NCI-H526 (cell line): ENCODE measurements at places on chromosomes 13 and 19.

DNA sequence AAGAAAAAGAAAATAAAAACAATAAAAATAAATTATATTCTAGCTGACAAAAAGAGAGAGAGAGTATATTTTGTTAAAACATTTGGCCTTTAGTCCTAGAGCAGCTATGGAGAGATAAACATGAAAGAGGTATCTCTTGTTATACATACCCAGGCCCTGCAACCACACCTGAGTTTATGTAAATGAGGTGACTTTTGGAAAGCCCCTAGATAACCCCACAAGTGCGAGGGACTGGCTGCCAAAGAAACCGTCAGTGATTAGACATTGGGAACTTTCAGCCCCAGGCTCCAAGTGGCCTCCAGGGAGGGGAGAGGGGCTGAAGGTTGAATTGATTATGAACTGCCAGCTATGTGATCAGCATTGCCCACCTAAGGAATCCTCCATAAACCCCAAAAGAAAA is 2.1 kb upstream of the NLRP7 start:
- no peak for DNase-seq

DNA sequence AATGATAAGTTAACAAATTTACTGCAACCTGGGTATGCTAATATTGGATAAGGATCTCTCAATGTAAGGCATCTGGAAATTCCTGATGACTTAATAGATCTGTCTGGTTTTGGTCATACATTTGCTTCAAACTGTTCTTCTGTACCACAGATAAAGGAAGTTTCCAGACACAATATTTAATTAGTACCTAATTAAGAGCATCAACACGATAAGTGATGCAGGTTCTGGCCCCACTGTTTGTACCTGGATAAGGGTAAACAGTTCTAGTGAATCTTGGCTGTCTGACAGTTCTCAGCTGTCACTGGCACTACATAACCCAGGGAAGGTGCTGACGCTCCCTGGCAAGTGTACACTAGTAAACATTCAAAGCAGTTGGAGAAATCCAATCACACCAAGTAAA is 165.6 kb downstream of the MZT1 start:
- DNase-seq, result no peak

GRCh38 chr13:90015565-90016507 is 1331.7 kb upstream of the MIR17HG start:
- no peak for DNase-seq

DNA sequence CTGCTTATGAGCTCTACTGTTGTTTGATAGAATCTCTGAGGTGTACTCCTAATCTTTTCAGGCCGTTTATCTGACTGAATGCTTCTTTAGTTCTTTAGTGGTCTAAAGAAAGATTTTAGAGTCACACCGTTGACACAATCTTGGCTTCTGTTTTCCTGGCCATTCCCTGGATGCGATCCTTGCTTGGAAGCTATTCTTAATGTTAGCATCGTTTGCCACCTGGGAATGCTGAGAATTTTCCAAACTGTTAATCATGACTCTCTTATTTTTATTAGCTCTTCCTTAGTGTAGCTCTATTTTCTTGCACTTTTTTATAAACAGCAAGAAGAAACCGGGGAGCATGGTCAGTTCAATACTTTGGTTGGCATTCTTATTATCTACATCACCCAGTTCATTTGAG is 281.0 kb upstream of the PCDH20 start:
- DNase-seq, result no peak

GRCh38 chr13:73622381-73622780 is 511.8 kb downstream of the KLF12 start:
- DNase-seq, result no peak

DNA sequence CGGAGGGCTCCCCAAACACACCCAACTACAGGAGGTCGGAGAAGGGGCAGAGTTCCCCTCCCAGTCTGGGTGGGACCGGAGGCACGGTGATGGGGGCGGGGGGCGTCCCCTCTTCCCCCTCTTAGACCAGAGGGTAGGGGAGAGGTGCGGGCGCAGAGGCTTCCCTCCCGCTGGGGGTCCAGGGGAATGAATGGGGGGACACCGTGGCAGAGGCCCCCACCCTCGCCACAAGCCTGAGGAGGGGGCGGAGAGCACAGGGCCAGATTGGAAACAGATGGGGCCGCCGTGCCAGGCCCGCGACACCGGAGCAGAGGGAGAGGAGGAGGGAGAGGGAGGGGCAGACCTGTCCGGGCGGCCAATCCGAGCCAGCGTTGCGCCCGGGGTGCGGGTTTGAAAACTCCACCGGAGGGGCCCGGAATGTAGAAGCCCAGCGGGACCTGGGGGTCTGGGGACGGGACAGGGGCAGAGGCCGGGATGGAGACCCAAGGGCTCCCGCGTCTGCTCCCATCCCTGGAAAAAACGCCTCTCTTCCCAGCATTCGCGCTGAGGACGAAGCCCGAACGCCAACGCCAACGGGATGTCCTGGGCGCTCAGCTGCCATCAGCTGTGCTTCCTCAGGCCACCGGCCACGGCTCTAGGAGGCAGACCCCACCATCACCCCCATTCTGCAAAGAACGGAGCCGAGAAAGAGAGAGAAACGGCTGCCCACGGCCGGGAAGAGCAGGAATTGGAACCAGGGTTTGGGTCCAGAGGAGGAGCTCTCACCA is 46.8 kb downstream of the PTPRS start:
- DNase-seq, result no peak

- DNase-seq, result no peak
Observed at GRCh38 chr13:31377946-31378345, 178.2 kb downstream of the B3GLCT start.

GRCh38 chr19:54172471-54173358 is at the start of gene TMC4:
TMC4 (minus strand) TSS chr19:54173160; CDS start chr19:54173117, 43 bp downstream.
- peak; percentile 97 for DNase-seq

DNA sequence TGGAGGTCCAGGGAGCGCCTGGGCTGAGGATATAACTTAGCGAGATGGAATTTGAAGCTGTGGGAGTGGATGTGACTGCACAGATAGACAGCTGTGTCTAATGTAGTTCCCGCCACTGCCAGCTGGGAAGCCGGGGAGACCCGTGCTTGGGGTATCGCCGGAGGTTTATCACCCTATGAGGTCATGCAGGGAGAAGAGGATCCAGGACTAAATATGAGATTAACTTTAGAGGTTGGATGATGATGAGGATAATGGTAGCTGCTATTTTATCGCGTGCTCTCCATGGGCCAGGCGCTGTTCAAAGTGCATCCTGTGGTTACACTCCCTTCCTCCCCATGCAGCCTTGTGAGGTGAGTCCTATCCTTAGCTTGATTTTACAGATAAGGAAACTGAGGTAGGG is 19.9 kb downstream of the SSC5D start:
- no peak for DNase-seq

GRCh38 chr19:51181377-51181912 is 39.3 kb downstream of the SIGLEC7 start:
- no peak for DNase-seq

- DNase-seq, result peak; percentile 62
Observed at GRCh38 chr19:50461066-50461875, 15.0 kb upstream of the EMC10 start.

GRCh38 chr13:113813749-113814434 is 50.0 kb downstream of the GAS6 start:
- DNase-seq, result no peak

- DNase-seq, result no peak
Observed at GRCh38 chr13:68708336-68708908, 1399.2 kb upstream of the ATXN8OS start.

DNA sequence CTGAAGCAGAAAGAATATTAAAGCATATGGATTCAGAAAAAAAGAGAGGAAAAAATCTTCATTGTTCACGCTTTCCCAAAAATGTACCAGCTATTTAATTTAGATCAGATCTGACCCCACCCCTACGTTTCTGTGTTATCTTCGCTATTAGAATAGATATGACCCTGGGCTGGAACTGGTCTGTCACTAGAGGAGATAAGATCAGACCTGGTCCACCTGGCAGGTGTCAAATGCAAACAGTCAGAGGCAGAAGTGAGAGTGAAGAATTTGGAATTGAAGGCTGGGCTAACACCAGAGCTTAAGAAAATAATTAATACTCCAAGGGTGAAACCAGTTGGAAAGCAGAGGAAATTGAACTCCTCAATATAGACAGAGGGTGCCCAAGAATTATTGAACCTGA is 30.0 kb upstream of the MBNL2 start:
- peak; percentile 63 for DNase-seq

DNA sequence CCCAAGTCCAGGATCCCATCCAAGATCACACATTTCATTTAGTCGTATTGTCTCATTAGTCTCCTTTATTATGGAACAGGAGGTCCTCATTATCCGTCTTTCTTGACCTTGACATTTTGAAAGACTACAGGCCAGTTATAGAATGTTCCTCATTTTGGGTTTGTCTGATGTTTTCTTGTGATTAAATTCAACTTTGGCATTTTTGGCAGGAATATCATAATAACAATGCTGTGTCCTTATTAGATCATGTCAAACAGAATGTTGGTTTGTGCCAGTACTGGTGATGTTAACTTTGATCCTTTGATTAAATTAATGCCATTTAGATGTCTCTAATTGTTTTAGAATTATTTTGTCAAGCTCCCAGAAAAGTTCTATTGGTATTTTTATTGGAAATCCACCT is 106.5 kb upstream of the FRY start:
- DNase-seq, result no peak

DNA sequence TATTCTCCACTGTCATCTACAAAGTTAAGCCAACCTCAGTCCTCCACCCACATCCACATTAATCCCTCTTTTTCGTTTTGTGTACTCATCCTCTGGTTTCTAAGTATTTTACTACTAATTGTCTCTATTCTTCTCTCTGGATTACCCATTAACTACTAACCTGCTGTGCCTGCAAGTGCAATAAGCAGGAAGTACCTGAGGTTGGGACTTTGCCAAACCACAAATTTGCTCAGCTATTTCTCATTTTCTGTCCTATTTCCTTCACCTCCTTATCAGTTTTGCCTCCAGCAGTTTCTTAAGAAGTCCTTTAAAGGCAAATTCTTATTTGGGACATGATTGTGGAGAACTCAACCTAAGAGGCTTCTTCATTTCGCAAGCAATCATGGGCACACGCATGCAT is 1708.9 kb downstream of the SLITRK5 start:
- DNase-seq, result peak; percentile 17

DNA sequence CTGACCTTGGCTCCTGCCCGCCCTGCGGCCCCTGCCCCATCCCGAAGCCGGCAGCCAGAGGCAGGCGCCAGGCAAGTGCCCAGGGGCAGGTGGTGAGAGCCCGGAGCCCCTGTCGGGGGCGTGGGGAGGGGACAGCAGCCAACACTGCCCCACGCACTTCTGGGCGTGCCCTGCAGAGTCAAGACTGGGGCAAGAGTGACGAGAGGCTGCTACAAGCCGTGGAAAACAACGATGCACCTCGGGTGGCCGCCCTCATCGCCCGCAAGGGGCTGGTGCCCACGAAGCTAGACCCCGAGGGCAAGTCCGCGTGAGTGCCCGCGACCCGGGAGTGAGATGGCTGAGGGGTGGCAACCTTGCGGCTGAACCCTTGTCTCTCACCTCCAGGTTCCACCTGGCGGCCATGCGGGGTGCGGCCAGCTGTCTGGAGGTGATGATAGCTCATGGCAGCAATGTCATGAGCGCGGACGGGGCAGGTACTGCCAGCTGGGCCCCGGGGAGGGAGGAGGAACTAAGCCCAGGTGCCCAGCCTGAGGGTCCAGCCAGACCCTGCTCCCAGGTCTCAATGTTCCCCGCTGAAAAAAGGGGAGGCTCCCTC is 17.3 kb downstream of the ANKRD24 start:
- peak; percentile 56 for DNase-seq

DNA sequence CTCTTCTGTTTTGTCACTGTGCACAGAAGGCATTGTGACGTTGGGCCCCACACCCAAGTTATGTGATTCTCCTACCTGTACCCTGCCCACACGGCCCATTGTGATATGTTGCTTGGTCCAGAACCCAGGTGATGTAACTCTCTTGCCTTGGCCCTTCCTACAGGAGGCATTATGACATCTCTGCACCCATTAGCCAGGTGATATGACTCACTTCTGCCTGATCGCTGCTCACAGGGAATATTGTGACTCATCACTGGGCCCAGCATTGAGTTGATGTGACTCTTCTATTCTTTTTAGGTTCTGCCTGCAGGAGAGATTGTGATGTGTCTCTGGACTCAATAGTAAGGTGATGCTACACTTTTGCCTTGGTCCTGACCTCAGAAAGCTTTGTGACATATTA is 65.4 kb upstream of the ZNF91 start:
- DNase-seq, result no peak

- DNase-seq, result peak; percentile 1
Observed at GRCh38 chr19:20154636-20155035, 12.4 kb upstream of the ZNF486 start.

- peak; percentile 20 for DNase-seq
Observed at GRCh38 chr19:45117167-45117594, 24.2 kb downstream of the PPP1R37 start.

GRCh38 chr19:7788178-7788932 is 25.3 kb downstream of the CLEC4M start:
- DNase-seq, result no peak

GRCh38 chr19:39474139-39474620 is 6.5 kb upstream of the TIMM50 start:
- peak; percentile 47 for DNase-seq

- DNase-seq, result no peak
Observed at GRCh38 chr19:44212866-44213346, 574 bp downstream of the ZNF227 start.

- DNase-seq, result no peak
Observed at GRCh38 chr13:100842136-100842535, 167.5 kb upstream of the TMTC4 start.

GRCh38 chr13:28415994-28416421 is 78.9 kb downstream of the FLT1 start:
- DNase-seq, result no peak
